ENCODE measurements at places on chromosomes 12 and 14. TPM values are rescaled to one million over a fixed set of nuclear protein-coding genes. Genes with fewer than 3 reads are reported as not detected.

HOTAIR gene
- not detected for total RNA-seq

RNASE3 gene
- not detected for total RNA-seq

MYH6 gene
- total RNA-seq, result not detected

KRT6C gene
- not detected for total RNA-seq

OR6C2 gene
- not detected for total RNA-seq

SLC38A4 gene
- total RNA-seq, result 1.2 TPM

MANSC1 gene
- 3.0 TPM for total RNA-seq

BDKRB2 gene
- total RNA-seq, result 67.2 TPM

CLEC2A gene
- total RNA-seq, result not detected

C1QL4 gene
- total RNA-seq, result 0.29 TPM
